ENCODE measurements at places on chromosomes 7 and 10.

GRCh38 chr10:100687143-100688003, 58.0 kb upstream of the PAX2 start:
- DNase-seq: no peak

DNA sequence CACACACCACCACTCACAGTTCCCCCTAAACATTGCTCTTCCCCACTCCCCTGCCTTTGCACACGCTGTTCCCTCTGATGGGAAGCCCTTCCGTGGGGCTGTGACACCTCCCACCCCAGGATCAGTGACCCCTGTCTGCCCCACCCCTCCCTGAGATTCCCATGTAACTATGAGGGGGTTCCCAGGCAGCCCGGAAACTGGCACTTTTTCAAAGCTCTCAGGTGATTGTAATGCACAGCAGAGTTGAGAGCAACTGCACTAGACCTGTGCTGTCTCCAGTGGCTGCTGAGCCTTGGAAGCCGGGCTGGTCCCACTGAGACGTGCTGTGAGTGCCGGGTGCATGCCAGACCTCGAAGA, 29.8 kb downstream of the GPRIN2 start:
- no peak for DNase-seq

- DNase-seq: no peak
Measured at GRCh38 chr10:97529685-97530465, 31.2 kb downstream of the UBTD1 start.

GRCh38 chr7:143485094-143485493, 7.4 kb downstream of the TAS2R41 start:
- DNase-seq: no peak

DNA sequence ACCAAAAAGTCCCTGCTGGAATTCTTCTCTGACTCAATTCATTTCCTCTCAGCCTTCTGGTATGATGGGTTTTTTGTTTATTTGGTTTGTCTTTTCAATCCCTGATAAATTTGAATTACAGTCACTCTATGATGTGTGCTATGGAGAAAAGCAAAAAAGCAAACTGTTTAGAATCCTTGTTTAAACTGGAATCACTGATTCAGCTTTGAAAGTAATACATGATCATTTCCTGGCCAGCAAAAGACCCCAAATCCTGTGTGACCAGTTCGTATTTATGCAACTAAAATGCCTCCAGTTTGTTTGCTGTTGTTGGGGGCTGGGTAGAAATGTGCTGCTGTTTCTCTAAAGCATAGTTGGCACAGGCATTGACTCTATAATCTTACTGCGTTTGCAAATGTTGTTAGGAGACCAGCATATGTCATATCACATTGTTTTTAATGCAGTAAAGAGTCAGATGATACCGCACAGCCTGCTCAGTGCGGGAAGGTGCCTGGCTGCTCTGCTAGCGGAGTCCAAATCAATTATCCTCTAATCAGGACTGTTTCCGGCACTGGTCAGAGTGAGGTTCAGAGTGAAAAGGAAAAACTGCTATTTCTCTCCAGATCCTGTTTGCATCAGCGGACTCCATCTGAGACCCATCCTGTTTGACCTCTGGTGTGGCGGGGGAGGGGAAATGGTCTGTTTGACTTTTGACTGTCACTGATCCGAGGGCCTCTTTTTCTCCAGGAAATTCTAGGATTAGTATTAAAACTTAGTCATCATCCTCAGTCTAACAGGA, 40.6 kb upstream of the ADD3 start:
- DNase-seq: no peak

DNA sequence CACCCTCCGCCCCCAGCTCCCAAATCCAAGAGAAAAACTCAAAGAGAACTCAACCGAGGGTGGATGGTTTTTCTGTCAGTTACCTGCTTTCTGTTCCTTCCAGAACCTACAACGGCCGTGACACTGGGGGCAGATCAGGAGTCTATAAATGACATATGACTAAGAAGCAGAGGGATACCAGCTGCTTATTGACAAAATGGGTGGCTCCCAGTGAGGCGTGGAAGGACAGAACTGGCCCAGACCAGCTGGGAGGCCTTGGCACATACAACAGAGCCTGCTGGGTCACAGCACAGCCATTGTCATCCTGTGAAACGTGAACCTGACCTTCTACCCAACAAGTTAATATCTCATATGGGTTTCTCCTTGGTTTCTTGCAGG, 84.3 kb upstream of the ADRB1 start:
- no peak for DNase-seq

DNA sequence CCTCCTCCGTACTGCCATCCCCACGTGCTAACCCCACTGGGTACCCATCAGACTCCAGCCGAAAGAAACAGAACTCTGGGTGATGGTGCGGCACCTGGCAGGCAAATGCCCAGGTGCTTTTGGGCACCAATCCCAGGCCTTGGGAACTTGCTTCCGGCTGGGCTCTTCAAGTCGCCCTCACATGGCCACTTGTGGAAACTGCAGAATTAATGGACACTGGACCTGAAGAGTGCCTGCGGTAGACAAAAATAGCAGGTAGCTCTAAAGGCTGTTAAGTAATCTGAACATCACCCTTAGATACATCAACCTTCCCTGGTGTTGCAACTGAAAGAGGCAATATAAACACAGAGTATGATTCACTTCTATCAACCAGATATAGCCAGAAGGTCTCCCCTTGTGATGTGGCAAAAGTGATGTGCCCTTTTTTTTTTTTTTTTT, 644.4 kb downstream of the GRM8 start:
- no peak for DNase-seq

GRCh38 chr7:159114981-159115380, 29.7 kb downstream of the VIPR2 start:
- no peak for DNase-seq

DNA sequence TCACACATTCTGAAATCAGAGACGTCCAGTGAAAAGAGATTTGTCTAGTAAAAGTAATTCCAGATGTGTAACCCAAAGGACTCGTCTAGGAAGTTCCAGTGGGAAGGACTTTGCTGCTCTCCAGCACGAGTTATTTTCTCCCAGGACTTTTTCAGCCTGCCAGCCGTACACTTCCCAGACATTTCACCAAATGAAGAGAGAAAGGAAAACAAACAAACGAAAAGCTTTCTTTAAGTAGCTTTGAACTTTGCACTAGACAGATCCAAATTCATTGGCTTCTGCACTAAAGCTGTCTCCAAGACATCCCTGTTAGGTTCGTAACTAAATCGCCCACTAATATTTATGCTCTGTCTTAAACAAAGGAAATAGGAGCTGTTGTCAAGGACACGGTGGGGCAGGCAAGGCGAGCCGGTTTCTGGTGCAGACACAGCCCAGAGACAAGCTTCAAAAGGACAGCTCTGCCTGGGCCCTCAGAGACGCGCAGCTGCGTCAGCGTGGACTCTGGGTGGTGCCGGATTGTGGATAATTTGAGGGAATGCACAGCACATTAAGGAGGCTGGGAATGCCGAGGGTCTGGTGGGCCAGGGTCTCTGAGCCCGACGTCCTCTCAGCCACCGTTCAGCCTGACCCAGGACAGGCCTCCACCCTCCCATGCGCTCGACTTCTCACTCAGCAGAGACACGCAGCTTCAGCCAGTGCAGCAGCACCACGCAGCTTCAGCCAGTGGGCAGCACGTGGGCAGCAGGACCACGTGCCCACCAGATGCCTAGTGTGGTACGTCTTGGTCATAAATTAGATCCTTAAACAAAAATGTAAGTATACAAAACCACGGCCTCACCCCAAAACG, 64.1 kb upstream of the INSIG1 start:
- no peak for DNase-seq
